Activated naive CD4-positive, alpha-beta T cell (primary cell): ENCODE measurements at places on chromosomes 6 and 20.

DNA sequence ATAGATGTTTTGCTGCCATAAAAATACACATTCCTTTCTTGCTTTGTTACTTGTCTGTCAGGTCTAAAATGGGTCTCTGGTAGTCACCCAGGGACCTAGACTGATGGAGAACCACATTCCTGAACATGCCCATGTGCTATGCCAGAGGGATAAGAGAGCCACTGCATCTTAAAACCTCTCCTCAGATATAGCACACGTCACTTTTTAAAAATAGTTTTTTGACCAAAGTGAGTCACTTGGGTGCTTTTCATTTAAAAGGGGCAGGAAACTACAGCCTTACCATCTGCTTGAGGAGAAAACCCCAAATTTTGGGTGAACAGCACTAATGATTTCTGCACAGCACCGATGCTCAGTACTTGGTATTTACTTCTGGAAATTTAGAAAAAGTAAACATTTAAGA is 197.8 kb downstream of the OGFRL1 start:
- DNase-seq: no peak

DNA sequence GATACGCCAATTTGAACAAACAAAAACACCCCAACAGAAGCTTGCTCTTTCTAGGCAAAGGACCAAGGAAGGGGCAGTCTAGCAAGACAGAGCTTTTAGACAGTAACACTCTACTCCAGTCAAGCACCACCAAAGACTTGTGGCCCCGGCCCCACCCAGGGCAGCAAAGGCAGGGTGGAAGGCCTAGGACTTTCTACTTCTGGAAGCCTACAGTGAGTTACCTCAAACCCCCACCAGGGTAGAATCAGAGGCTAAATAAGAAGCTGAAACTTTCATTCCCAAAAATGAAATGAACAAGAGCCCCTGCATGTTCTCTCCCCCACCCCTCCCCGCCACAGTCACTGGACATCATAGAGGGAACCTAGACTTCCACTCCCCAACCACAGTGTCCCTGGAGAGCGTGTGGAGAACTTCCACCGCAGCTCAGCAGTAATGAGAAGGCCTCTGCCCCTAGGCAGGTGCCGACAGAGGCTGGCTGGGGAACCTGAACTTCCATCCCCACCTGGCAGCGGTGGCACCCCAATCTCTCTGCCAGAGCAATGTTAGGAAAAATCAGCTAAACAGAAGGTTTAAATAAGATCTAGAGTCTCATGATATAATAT is 40.0 kb downstream of the KATNA1 start:
- no peak for DNase-seq

GRCh38 chr6:136403110-136403980 is 113.7 kb upstream of the BCLAF1 start:
- DNase-seq: no peak

DNA sequence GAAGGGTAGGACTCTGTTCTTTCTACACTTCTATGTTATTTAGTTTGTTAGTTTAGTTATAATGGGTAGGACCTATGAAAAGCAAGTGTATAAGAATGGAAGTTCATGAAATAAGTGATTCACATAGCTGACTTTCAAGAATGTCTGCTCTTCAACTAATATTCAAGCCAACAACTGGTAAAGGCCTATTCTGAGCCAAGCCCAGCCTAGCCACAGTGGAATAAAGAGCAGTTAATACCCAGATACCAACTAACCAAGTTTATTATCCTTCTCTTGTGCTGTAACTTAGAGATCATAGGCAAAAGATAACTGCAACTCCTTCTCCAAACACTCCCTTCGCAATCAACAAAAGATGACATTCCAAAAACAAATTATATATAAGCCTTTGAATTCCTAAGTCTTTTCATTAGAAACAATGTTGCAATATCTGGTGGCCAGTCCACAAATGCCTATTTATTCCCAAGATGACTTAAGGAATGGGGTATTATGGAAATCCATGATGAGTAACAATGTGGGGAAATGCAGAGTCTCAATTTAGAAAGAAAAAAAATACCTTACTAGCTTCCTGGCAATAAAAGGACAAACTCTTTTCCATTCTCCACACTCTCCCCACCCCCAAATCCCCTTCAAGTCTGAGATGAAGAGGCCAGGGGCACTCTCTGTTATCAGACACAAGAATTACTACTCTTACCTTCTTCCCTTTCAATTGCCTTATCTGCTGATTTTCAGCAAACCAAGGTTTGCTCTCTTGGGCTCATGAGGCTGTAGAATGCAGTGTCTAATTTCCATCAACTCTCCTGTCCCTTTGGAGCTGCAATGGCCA is 27.4 kb downstream of the BTBD9 start:
- no peak for DNase-seq

DNA sequence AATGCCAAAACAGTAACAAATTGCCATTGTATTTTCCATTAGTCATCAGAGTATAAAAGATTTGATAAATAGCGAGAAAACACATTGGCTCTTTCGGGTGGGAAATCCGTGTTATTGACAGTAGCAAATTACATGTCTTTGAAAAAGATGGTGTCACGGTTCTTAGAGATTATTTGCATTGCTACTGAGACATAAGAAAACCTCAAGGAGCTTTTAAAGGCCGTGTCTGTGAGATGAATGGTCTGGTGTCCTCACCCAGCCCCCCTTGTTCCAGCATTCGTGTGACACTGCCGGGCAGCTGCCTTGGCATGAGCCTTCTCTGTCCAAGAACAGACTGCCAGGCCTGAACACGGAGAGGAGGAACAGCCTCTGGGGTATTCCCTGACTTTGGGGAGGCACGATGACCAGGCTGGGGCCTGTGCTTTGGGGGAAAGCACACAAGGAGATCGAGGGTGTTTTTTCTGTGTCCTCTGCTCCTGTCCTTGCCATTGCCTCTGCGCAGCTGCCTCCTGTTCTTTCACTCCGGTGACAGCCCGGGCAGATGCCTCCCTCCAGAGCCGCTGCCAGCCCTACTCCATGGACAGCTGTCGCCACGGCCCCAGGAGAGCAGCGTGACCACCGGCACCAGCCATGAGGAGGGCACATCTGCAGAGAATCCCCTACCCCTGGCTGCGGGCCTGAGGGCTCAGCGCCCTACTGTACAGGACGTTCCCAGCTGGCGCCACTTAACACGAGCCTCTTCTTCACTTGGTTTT is 167.7 kb upstream of the CDYL start:
- no peak for DNase-seq

GRCh38 chr6:125124049-125124669 is 29.4 kb upstream of the TPD52L1 start:
- DNase-seq: no peak

DNA sequence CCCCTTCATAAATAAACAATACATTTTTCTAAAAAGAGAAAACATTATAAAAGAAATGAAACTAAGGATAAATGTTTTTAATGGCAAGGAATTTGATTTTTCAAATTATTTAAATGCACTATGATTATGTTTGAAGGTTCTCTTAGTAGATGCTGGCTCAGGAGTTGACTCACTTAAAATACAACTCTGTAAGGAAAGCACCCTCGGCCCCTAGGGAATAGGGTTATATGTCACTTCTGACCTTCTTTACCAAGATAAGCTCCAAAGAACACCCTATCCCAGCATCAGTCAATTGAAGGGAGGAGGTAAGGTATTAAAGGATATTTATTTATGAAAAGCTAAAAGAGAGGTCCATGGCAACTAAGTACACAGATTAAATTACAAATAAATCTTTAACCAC is 6.8 kb downstream of the SNAP91 start:
- no peak for DNase-seq

DNA sequence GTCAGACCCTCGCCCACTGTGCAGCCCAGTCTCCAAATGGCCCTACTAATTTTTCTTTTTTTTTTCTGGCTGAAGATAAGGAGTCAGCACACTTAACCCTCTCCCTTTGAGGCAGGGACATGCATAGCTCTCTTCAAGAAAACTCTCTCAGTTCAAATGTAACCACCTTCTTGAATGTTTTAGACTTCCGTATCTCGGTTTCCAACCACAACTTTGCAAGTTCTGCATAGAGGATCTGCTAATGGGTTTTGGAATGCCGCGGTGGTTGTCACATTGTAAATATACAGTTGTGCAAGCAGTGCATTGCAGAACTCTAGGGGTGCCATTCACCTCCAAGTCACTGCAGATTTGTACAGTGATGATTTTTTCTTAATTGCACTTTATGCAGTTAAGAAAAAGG is 59.4 kb upstream of the SLC35B3 start:
- DNase-seq: no peak
